CD4-positive, alpha-beta memory T cell (primary cell): ENCODE measurements at places on chromosomes 6 and 20. TPM values are rescaled to one million over a fixed set of nuclear protein-coding genes. Genes with fewer than 3 reads are reported as not detected.

DNA sequence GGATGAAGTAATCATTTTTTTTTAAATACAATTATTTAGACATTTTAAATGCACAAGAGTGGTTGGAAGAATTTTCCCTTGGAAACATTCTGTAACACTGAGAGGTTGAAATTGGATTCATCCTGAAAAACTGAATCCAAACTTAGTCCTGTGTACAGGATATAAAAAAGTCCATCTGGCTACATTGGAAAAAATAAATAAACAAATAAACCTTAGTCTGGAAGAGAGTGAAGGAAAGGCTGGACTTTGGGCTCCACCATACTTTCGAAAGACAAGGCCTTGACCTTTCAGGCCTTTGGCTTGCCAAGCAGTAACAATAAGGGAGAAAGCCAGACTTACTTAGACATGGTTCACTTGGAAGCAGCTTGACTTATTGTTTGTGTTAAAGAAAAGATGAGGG is 664.3 kb downstream of the TENT5A start:
- no peak for DNase-seq

The FOXA2 gene
- not detected for polyA plus RNA-seq

DNA sequence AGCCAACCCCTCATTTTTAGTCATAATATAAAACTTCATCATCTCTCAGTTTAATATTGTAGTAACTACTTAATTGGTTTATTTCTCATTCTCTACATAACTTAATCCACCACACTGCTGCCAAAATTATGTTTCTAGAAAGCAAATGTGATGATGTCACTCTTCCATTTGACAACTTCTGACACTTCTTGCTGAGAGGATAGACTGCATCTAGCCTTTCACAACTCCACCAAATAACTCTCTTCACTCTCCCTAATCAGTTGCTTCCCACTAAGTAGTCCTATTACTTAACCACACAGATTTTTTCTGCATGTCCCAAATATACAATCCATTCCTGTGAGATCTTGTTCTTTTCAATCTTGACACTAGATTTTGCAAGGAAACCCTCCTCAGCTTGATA is 951.3 kb downstream of the EPHA7 start:
- no peak for DNase-seq

- no peak for DNase-seq
These were observed 105.6 kb upstream of the RNF24 start for GRCh38 chr20:4120921-4121321.

GRCh38 chr6:82492134-82492533 is 128.5 kb downstream of the TPBG start:
- DNase-seq, result no peak

The BTN1A1 gene
- not detected for polyA plus RNA-seq

DNA sequence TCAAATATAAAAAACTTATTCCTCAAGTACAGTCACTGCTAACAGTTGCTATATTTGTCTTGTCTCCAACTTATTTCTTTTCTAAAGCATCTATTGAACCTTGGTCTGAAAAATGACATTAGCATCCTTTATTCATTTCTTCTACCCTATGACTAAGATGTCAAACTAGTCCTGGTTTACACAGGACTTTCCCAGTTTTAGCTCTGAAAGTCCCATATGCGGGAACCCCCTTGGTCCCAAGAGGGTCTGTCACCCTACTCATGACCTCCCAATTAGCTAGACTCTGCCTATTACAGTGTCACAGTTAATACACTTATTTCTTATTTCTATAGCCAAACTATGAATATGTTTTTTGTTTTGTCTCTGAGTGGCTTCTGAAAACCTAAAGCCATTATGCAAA is 37.1 kb downstream of the PLEKHG1 start:
- no peak for DNase-seq

The RFX6 gene
- not detected for polyA plus RNA-seq
